ENCODE measurements at places on chromosomes 11 and 22.

DNA sequence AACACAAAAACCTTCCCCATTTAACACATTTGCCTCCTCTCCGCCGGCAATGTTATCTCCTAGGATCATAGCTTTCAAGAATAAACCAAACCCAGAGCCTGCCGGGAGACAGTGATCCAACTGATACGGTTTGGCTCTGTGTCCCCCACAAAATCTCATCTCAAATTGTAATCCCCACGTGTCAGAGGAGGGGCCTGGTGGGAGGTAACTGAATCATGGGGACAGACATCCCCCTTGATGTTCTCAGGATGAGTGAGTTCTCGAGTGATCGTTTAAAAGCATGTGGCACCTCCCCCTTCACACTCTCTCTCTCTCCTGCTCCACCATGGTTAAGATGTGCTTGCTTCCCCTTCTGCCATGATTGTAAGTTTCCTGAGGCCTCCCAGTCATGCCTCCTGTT, 33.3 kb downstream of the RBFOX2 start:
- no peak for DNase-seq

DNA sequence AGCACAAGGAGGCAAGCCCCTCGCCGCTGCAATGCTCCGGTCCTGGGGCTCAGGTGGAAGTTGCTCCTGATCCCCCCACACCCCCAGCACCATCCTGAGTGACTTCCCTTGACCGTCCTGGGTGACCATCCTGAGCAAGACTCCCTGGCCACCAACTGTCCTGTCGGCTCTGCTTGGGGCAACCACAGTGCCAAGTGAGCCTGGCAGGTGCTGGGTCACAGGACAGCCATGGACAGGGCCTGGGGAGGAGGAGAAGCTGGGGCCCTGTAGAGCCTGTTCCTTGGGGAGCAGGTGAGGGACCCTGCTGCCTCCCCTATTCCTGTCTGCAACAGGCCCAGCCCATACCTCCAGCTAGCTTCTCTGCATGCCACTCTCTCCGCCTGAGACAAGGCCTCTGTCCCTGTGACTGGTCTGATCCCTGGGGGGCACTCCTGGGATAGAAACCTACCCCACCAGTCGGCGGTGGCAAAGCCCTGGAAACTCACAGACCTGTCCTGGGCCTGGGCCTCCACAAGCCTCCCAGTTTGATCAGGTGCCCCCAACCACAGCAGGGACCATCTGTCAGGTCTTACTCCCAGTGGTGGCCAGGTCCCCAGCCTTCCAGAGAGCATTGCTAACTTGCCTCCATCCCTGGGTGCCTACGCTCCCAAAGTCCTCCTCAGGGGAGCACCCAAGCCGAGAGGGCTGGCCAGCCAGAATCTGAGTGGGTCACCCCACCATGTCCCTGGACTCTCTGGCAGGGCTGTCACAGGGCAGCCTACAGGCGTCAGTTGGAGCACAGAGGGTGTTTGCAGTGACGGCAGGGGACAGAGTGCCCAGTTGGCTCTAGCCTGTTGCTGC, 68.7 kb upstream of the WNT7B start:
- DNase-seq: no peak

GRCh38 chr11:46918788-46919513, 601 bp upstream of the LRP4 start:
- DNase-seq: no peak

- DNase-seq: no peak
Measured at GRCh38 chr22:45910928-45911467, 66.0 kb downstream of the WNT7B start.

DNA sequence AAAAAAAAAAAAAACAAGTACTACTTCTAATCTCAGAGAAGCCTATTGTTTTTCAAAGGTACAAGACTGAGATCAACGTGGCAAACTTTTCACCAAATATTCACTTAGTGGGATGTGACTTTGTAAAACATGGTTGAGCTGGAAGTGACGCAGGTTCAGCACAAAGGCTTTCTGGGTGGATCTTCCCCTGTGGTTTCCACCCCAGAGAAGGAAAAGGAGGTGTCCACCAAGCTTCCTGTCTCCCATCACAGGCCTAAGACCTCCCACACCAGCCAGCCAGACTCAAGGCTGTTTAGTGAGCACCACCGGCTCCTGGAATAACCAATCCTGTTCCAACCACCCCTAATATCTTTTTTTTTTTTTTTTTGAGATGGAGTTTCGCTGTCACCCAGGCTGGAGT, 5.7 kb downstream of the TMEM184B start:
- DNase-seq: no peak

GRCh38 chr11:78325274-78325781, 92.3 kb downstream of the GAB2 start:
- DNase-seq: no peak

DNA sequence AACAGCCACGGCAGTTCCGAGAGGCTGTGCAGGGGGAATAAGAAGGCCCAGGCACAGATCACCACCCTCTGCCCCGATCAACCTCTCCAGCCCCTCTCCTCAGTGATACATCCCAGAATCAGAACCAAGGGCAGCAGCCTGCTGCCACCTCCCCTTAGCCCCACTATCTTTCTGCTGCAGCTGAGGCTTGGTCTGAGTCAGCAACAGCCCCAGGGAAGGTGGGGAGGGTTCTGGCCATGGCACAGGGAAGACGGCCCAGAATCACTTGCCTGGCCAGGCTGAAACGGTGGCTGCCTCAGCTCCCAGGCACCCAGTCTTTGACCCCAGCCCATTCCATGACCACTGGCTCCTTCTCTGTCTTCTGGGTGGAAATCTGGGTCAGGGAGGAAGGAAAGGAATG, 2.3 kb downstream of the CHID1 start:
- DNase-seq: no peak

DNA sequence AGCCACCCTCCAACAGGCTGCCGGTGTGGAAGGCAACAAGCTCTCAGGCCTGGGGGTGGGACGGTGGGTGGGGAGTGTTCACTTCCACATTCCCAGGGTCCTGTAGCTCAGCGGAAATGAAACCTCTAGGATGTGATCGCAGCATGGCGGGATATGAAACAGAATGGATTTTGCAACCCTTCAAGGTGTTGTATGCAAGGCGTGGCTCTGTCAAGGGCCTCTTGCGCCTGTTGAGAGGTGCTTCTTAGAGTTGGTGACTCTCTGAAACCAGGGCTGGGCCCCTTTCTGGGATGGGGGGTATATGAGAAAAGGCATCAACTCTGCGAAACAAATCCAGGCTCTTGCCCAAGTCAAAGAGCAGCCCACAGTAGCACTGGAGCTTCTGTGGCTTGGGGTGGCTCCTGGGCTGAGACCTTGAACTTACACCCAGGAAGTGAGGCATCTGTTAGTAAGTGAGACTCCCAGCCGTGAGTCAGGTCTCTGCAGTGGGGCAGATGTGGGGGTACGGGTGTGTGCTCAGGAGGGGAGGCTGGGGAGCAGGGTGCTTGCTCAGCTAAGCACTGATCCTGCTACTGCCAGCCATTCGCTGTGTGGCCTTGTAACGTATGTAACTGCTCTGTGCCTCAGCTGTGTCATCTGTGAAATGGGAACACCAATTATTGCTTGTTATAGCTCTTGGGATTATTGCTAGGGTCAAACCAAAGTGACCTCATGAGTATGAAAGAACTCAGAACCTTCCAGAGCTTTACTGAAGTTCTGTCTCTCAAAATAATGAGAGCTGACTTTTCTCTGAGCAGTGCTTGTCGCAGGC, 28.3 kb downstream of the NECTIN1 start:
- no peak for DNase-seq

DNA sequence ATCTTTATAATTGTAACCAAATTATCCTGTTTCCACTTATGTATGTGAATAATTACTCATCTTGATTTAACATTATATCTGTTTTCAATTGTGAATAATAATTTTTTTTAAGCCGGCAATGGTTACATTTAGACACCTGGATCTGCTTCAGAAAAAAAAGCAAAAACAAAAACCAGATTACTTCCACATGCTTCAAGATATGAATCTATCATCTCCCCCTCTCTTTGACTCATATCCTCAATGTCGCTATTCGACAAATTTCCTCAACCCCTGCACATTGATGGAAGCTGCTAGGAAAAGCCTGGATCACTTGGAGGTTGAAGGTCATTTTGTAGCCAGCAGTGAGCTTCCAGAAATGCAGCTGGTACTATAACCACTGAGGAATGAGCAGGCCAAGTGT, 42.7 kb downstream of the SLC1A2 start:
- no peak for DNase-seq

GRCh38 chr11:132131047-132131446, 760.6 kb downstream of the NTM start:
- no peak for DNase-seq

- DNase-seq: no peak
Measured at GRCh38 chr22:20510811-20511577, 3.6 kb downstream of the MED15 start.

- DNase-seq: peak; percentile 56
Measured at GRCh38 chr22:42397332-42398249, 34.6 kb downstream of the NFAM1 start.

- no peak for DNase-seq
Measured at GRCh38 chr11:64571410-64572091, 19.5 kb upstream of the SLC22A12 start.

DNA sequence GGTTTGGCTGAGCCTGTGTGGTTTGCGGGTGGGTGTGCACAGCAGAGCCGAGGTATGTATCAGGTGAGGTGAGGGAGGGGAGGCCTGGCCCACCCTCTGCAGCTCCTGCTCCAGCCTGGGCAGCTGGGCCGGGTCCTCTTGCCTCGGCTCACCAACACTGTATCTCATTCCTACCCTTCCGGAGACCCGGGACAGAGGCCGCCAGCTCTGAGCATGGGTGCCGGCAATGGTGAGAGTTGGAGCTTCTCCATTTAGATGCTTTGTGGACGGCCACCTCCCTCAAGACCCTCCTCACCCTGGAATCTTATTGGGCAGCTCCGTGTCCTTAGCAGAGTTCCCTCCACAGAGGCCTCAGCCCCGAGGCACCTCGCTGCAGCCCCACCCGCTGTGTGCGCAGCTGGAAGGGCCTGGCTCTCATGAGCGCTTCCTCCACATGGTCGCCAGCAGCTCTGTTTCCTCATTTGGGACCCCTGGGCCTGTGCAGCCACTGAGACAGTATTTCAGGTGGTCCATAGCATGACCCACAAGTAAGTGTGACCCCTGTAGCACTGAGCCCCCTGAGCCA, 55.7 kb downstream of the ANO1 start:
- no peak for DNase-seq

- no peak for DNase-seq
Measured at GRCh38 chr11:66600631-66601233, 7.7 kb downstream of the CCS start.

DNA sequence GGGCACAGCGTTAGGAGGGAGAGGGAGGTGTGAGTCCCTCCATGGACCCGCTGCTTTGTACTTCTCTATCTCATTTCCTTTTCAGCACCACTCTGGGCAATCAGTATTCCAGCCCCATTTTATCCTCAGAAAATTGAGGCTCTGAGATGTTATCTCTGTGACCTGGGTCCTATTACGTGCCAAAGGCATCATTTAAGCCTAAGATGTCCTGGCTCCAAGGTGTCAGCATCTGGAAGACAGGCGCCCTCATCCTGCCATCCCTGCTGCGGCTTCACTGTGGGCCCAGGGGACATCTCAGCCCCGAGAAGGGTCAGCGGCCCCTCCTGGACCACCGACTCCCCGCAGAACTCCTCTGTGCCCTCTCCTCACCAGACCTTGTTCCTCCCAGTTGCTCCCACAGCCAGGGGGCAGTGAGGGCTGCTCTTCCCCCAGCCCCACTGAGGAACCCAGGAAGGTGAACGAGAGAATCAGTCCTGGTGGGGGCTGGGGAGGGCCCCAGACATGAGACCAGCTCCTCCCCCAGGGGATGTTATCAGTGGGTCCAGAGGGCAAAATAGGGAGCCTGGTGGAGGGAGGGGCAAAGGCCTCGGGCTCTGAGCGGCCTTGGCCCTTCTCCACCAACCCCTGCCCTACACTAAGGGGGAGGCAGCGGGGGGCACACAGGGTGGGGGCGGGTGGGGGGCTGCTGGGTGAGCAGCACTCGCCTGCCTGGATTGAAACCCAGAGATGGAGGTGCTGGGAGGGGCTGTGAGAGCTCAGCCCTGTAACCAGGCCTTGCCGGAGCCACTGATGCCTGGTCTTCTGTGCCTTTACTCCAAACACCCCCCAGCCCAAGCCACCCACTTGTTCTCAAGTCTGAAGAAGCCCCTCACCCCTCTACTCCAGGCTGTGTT, 829 bp upstream of the APOC3 start:
- no peak for DNase-seq

GRCh38 chr11:13276454-13276831, 1.1 kb upstream of the BMAL1 start:
- no peak for DNase-seq

- no peak for DNase-seq
Measured at GRCh38 chr11:121048464-121049233, 24.7 kb downstream of the TBCEL start.

Measured in substantia nigra (tissue), 51 donors.